ENCODE measurements at places on chromosomes 5 and 9.

- no peak for DNase-seq
Measured at GRCh38 chr9:27673641-27674040, 100.4 kb upstream of the C9orf72 start.

- no peak for DNase-seq
Measured at GRCh38 chr5:45037927-45038326, 229.2 kb downstream of the MRPS30 start.

DNA sequence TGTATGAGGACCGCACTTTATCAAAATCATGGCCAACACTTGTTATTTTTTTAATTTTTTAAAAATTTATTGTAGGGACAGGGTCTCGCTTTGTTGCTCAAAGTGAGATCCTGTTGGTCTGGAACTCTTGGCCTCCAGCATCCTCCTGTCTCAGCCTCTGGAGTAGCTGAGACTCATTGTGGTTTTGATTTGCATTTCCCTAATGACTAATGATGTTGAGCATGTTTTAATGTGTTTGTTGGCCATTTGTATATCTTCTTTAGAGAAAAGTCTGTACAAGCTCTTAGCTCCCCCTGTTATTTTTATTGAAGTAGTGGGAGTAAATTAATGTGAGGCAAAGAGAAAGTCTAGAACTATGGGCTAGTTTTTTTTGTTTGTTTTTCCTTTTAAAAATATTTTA, 1.6 kb upstream of the RPS6 start:
- no peak for DNase-seq

DNA sequence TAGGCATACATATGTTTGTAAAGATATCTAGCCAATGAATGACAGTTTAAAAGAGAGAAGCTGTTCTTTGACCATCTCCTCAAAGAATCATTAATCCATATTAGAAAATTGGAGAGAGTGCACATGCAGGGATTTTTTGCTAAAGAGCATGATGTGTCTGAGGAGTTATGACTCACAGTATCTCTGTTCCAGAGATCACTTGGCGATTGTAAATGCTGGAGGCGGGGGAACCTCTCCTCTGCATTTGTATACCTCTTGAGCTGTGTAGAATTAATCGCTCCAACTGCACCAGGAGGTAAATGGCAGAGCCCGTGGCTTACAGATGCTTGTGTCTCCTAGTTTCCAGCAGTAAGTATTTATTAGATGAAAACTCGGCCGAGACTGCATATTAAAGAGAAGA, 3.6 kb upstream of the SPATA31D1 start:
- no peak for DNase-seq

- DNase-seq = no peak
Measured at GRCh38 chr9:131438190-131438589, 44.3 kb downstream of the PRRC2B start.

- peak; percentile 29 for DNase-seq
Measured at GRCh38 chr9:93010056-93010455, 48.4 kb upstream of the SUSD3 start.

All from NCI-H1436 (cell line).